Activated naive CD8-positive, alpha-beta T cell treated with anti-CD3 and anti-CD28 coated beads, Interleukin-2, amount 10 ng/mL, durations not matched to agents 7 days and 5 days (primary cell): ENCODE measurements at places on chromosomes 1 and 21. TPM values are rescaled to one million over a fixed set of nuclear protein-coding genes. Genes with fewer than 3 reads are reported as not detected.

The RBBP4 gene
- 273 TPM for total RNA-seq

- no peak overlapping the region for H3K4me3 ChIP-seq
- no peaks in the 10 kb centered on the region for H3K4me1 ChIP-seq
- H3K27me3 ChIP-seq: no peaks in the 10 kb centered on the region
- H3K27ac ChIP-seq: no peak overlapping the region
- DNase-seq: no peak
- H3K36me3 ChIP-seq: no peaks in the 10 kb centered on the region
Measured at GRCh38 chr1:96183485-96183884, 538.1 kb upstream of the PTBP2 start.

DNA sequence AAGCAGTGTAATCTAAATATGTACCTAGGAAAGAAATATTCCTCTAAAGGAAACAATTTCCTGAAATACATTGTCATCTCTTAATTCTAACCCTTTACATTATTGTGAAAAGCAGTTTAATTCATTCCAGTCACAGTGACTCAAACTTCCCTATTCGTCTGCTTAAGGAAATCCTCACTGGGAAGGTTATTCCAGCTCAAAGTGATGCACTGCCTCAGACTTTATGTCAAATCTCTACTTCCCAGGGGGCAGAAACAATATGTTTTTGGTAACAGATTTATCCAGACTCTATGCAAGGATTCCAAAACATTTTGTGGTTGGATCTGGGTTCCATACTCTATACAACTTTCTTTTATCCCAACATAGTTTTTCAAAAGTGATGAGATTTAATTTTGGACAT is 145.2 kb downstream of the NTMT2 start:
- DNase-seq: no peak
- H3K27me3 ChIP-seq: peaks cover 3% of the 10 kb centered on the region
- no peak overlapping the region for H3K4me3 ChIP-seq
- H3K27ac ChIP-seq: no peak overlapping the region
- H3K4me1 ChIP-seq: no peaks in the 10 kb centered on the region

DNA sequence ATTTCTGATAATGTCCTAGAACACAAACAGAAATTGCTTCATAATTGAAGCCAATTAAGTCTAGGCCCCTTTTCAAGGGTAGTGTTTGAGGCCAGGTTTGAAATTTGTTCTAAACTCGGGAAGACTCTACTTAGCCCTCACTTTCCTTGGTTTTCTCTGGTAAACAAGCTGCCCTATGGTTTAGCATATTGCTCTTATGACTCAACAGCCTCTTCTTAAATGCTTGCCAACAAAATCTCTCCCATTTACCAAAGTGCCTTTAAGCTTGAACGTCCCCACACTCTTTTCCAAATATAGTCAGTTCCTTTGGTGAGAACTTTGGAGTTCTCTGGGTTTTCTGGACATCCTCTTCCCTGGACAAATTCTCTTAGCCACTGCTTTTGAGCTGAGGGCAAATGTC is 5.8 kb upstream of the LCE6A start:
- no peak overlapping the region for H3K4me3 ChIP-seq
- no peak for DNase-seq
- H3K36me3 ChIP-seq: no peaks in the 10 kb centered on the region
- no peaks in the 10 kb centered on the region for H3K4me1 ChIP-seq
- peaks cover 3% of the 10 kb centered on the region for H3K27me3 ChIP-seq
- no peak overlapping the region for H3K27ac ChIP-seq

- H3K36me3 ChIP-seq: peaks cover 9% of the 10 kb centered on the region
- peaks cover 1% of the 10 kb centered on the region for H3K27me3 ChIP-seq
- H3K4me1 ChIP-seq: peaks cover 33% of the 10 kb centered on the region
- peak overlapping the region; percentile 7 for H3K4me3 ChIP-seq
Measured at GRCh38 chr21:37075214-37075770, 2.2 kb downstream of the TTC3 start.

The SNAPIN gene
- total RNA-seq: 37.9 TPM

The TNFSF4 gene
- 4.0 TPM for total RNA-seq

- H3K27ac ChIP-seq: no peak overlapping the region
- no peak for DNase-seq
- no peak overlapping the region for H3K4me3 ChIP-seq
- peaks cover 16% of the 10 kb centered on the region for H3K4me1 ChIP-seq
- no peaks in the 10 kb centered on the region for H3K36me3 ChIP-seq
- peaks cover 4% of the 10 kb centered on the region for H3K27me3 ChIP-seq
Measured at GRCh38 chr1:184493987-184494388, 107.2 kb downstream of the C1orf21 start.

DNA sequence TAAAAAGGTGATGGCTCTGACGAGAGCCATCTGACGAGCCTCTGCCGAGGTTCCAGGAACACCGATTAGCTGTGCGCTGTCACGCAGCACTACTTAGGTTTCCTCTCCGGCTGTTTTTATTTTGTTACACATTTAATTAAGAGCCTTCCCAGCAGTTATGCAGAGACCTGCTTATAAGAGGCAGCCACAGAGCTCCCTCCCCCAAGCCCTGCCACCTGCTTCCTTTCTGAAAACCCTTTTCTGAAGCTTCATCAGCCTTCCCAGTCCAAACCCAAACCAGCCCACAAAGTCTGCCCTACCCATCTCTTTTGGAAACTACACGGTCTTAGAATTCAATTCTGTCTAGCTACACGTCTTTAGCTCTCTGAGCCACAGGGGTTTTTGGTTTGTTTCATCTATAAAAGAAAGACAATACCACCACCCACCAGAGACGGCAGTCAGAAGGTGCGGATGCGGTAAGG is 49.1 kb downstream of the ERI3 start:
- H3K4me3 ChIP-seq: peak overlapping the region; percentile 28
- peak; percentile 47 for DNase-seq
- H3K27ac ChIP-seq: peak overlapping the region; percentile 87
- H3K36me3 ChIP-seq: peaks cover 43% of the 10 kb centered on the region
- no peaks in the 10 kb centered on the region for H3K27me3 ChIP-seq
- H3K4me1 ChIP-seq: peaks cover 44% of the 10 kb centered on the region

GRCh38 chr21:30482130-30482529 is 2.0 kb upstream of the KRTAP19-1 start:
- H3K4me1 ChIP-seq: no peaks in the 10 kb centered on the region
- H3K27ac ChIP-seq: no peak overlapping the region
- H3K4me3 ChIP-seq: no peak overlapping the region
- no peaks in the 10 kb centered on the region for H3K27me3 ChIP-seq

DNA sequence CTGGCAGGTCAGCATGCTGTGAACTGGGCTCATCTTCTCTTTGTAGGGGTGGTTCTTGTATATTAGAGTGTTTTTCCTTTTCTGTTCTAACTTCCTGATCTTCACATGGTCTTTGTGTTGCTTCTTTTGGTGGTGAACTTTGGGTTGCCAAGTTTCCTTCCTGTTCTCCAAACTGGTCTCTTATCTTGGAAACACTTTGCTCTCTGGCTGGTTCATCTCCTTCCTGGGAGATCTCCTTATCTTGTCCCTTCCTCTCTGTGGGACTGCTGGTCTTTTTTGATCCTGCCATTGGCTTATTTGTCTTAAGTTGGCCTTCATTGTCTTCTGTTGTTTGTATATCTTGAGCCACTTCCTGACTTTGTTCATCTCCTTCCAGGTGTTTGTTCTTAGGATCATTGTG is 2.1 kb downstream of the TCHHL1 start:
- no peaks in the 10 kb centered on the region for H3K36me3 ChIP-seq
- peaks cover 4% of the 10 kb centered on the region for H3K27me3 ChIP-seq
- DNase-seq: no peak
- no peak overlapping the region for H3K4me3 ChIP-seq

DNA sequence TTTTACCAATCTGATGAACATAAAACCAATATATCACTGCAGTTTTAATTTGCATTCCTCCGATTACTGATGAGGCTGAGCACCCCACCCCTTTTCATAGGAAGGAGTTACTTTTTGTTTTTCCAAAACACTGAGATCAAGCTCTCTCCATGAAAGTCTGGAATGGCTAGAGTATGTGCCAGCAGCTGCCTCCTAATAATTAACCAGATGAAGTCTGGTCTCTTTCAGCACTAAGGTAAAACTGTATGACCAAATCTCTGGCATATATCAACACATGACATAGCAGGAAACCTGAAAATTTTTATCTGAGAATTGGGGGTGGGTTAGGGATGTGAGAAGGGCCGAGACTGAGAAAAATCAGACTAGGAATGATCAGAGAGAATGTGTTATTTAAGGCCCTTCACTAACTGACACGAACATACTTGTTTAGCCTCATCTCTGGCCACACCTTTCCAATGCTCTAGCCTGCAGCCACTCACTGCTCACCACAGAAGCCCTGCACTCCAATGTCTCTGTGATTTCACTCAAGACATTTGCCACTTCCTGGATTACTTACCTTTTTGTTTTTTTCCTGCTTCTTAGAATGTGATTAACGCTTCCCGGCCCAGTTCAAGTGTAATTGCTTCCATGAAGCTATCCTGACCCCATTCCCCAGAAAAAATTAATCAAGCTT is 34.7 kb downstream of the WASF2 start:
- DNase-seq: no peak
- H3K36me3 ChIP-seq: peaks cover 4% of the 10 kb centered on the region
- H3K27me3 ChIP-seq: no peaks in the 10 kb centered on the region
- H3K4me1 ChIP-seq: peaks cover 36% of the 10 kb centered on the region

The COL6A2 gene
- 23.9 TPM for total RNA-seq

The OLIG1 gene
- not detected for total RNA-seq

DNA sequence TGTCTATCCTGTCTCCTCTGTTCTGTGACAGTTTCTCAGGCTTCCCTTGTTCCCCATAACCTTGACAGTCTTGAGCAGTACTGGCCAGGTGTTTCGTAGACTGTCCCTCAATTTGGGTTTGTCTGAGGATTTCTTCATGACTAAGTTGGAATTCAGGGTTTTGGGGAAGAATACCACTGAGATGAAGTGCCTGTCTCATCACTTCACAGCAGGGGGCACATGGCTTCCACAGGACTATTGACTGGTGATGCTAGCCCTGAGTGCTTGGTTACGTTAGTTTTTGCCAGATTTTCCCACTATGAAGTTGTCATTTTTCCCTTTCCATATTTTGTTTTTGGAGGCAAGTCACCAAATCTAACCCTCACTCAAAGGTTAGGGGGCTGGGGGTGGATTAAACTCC is 45.7 kb downstream of the CDCP2 start:
- H3K27me3 ChIP-seq: no peaks in the 10 kb centered on the region
- no peak overlapping the region for H3K4me3 ChIP-seq
- H3K4me1 ChIP-seq: no peaks in the 10 kb centered on the region
- DNase-seq: no peak
- H3K27ac ChIP-seq: no peak overlapping the region

DNA sequence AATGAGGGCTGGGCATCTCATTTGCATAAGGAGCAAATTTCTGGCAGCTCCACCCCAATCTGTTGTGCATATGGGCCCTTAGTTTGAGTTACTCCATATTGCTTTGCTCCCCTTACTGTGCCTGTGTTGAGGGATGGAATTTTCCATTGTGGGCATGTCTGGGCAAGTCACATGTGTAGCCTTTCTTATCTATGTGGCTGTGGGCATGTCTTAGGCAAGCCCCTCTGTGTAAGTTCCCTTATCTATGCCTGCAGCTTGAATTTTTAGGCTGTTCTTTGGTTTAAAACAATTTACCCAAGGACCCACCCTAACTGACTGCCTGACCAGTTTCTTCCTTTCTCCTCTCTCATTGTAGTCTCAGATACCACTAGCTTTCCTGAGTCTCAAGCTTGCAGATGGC is 405.7 kb upstream of the NCAM2 start:
- H3K4me1 ChIP-seq: no peaks in the 10 kb centered on the region
- no peak overlapping the region for H3K27ac ChIP-seq
- no peak for DNase-seq
- no peaks in the 10 kb centered on the region for H3K36me3 ChIP-seq
- H3K4me3 ChIP-seq: no peak overlapping the region

The TAS1R3 gene
- total RNA-seq: 1.3 TPM

DNA sequence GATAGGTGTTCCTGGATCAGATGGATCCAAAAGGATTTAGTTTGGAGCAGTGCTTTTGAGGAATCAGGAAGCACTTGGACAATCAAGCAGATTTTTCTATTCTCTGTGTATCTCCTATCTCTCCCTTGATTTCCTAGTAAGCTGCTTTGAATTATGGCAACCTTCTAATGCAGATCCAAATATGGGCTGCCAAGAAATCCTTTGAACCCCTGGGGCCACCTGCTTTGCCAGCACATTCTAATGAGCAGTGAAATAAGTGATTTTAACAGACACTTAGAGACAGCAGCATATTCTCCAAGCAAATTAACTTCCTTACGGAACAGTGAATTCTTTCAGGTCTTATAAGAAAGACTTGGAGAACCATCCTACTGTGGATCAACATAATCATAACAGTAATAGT is 195.4 kb downstream of the GPR52 start:
- H3K4me1 ChIP-seq: peaks cover 1% of the 10 kb centered on the region
- H3K4me3 ChIP-seq: no peak overlapping the region
- H3K27me3 ChIP-seq: no peaks in the 10 kb centered on the region
- no peak for DNase-seq
- H3K27ac ChIP-seq: no peak overlapping the region

The PRPF38B gene
- total RNA-seq: 91.2 TPM

GRCh38 chr1:171251952-171252300 is 3.6 kb downstream of the FMO1 start:
- H3K27ac ChIP-seq: no peak overlapping the region
- H3K36me3 ChIP-seq: no peaks in the 10 kb centered on the region
- peaks cover 7% of the 10 kb centered on the region for H3K4me1 ChIP-seq
- H3K27me3 ChIP-seq: peaks cover 64% of the 10 kb centered on the region
- no peak for DNase-seq

GRCh38 chr1:207218512-207219362 is 102.7 kb upstream of the CD55 start:
- no peak for DNase-seq
- no peak overlapping the region for H3K4me3 ChIP-seq

The DMRTA2 gene
- total RNA-seq: not detected

- no peak overlapping the region for H3K4me3 ChIP-seq
- no peaks in the 10 kb centered on the region for H3K4me1 ChIP-seq
- H3K36me3 ChIP-seq: no peaks in the 10 kb centered on the region
- no peak for DNase-seq
- H3K27me3 ChIP-seq: no peaks in the 10 kb centered on the region
- no peak overlapping the region for H3K27ac ChIP-seq
Measured at GRCh38 chr1:190685676-190686075, 208.0 kb upstream of the BRINP3 start.

The ZYG11A gene
- 0.09 TPM for total RNA-seq

DNA sequence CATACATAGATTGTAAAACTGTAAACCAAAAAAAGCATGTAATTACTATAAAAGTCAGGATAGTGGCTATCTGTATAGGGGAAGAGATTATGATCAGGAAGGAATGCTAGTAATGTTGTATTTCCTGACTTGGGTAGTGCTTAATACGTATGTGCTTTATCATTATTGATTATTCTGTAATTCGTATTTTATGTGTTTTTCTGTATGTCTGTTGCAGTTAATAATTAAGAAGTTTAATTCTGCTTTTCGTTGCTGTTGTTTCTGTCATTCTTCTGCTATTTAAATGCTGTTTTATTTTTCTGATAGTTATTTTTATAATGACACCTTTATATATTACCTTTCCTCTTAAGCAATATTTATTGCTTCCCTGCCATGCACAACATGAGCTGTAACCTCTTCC is 29.3 kb upstream of the TRIM33 start:
- no peaks in the 10 kb centered on the region for H3K36me3 ChIP-seq
- H3K27me3 ChIP-seq: peaks cover 2% of the 10 kb centered on the region
- no peak overlapping the region for H3K27ac ChIP-seq

- H3K27ac ChIP-seq: no peak overlapping the region
- H3K4me1 ChIP-seq: peaks cover 16% of the 10 kb centered on the region
- H3K4me3 ChIP-seq: no peak overlapping the region
- peaks cover 8% of the 10 kb centered on the region for H3K27me3 ChIP-seq
Measured at GRCh38 chr1:211932231-211932932, 101.8 kb upstream of the LPGAT1 start.

The PYHIN1 gene
- total RNA-seq: 44.6 TPM

The C1orf141 gene
- total RNA-seq: not detected
